ENCODE measurements at places on chromosomes 4 and X.

DNA sequence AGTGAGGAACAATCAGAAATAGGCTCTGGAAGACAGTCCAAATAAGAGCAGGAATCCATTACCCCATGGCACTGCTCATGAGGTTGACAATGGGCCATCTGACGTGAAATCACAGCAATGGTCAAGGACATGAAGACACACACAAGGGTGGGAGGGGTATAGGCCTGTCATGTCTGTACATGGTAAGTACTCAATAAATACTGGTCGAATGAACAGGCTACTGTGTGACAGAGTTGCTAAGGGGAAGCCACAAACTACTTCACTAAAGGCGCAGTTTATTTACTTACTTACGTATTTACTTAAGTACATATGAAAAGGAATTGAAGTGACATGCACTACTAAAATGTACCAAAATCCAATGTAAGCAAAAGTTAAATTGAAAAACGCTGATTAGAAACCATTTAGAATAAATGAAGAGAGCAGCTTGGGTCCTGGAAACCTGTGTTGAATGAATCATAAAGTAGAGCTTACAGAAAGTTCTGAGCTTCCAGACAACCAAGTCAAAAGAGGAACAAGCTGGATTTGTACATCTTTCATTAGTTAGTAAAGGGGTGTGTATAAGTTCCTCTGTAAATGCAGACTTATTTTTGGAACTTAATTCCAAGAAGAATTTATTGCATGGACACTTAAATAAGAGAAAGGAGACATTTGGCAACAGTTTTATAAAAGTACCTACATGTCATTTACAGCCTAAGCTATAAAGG, 32.7 kb downstream of the ALPK1 start:
- no peak for DNase-seq

GRCh38 chr4:26859762-26860156, 882 bp upstream of the STIM2 start:
- DNase-seq: no peak

- DNase-seq: no peak
Measured at GRCh38 chr4:184688447-184688846, 38.9 kb downstream of the PRIMPOL start.

GRCh38 chr4:72107456-72107855, 75.7 kb downstream of the NPFFR2 start:
- DNase-seq: no peak

- DNase-seq: no peak
Measured at GRCh38 chr4:137952116-137952515, 290.0 kb downstream of the SLC7A11 start.

DNA sequence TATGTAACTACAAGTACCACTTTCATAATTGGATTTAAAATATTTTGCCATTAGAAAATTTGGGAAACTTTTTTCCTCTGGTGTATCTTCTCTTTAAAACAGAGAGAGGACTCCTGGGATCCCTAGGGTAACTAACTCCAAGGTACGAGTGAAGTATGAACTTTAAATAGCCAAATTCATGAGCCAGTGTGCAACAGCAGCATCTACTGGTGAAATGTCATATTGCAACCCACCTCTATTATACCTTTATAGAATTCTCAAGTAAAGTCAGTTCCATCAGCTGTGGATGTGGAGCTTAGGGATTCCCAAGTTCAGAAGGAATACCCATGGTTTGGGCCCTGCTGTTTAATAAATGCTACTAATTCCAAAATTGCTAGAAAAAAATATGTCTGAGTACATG, 282.7 kb upstream of the TAPT1 start:
- DNase-seq: no peak

DNA sequence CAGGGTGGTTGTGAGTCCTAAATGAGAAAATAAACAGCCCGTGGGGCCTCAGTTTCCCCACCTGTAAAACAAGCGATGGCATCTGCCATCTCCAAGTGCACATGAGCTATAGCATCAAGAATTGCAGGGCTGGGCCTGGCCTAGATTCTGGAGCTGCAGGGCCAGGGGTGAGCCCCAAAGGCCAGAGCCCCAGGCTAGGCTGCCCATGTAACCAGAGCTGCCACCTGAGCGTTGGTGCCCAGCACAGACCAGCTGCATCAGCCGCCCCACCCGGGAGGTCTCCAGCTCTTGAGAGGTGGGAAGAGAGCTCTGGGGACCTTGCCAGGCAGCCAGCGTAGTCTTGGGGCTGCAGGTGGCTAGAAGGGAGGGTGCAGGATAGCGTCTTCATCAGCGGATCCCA, 27.0 kb upstream of the GPR78 start:
- DNase-seq: no peak

- DNase-seq: no peak
Measured at GRCh38 chrX:86421771-86422170, 273.5 kb downstream of the DACH2 start.

GRCh38 chrX:23694606-23695005, 27.3 kb downstream of the PRDX4 start:
- peak; percentile 6 for DNase-seq

GRCh38 chr4:48081196-48081595, 52.9 kb downstream of the TXK start:
- no peak for DNase-seq
